ENCODE measurements at places on chromosomes 3 and 15. TPM values are rescaled to one million over a fixed set of nuclear protein-coding genes. Genes with fewer than 3 reads are reported as not detected.

The IMPG2 gene
- total RNA-seq: 0.86 TPM

The SHC4 gene
- 4.2 TPM for total RNA-seq

The MORC1 gene
- total RNA-seq: not detected

The ATP13A5 gene
- not detected for total RNA-seq

The ALG1L2 gene
- not detected for total RNA-seq

The MEX3B gene
- 6.0 TPM for total RNA-seq

The CCDC51 gene
- total RNA-seq: 43.8 TPM

The MED12L gene
- total RNA-seq: 0.09 TPM

The C15orf62 gene
- total RNA-seq: not detected

The FRMD4B gene
- under 0.01 TPM for total RNA-seq

The TNNC1 gene
- total RNA-seq: 0.63 TPM

The PPM1L gene
- 0.69 TPM for total RNA-seq

The THAP10 gene
- total RNA-seq: 1.5 TPM

The DUOXA1 gene
- under 0.01 TPM for total RNA-seq

The TRANK1 gene
- 22.2 TPM for total RNA-seq

The SPINK8 gene
- not detected for total RNA-seq

The ZNF660 gene
- total RNA-seq: 2.1 TPM

The GP5 gene
- total RNA-seq: under 0.01 TPM

The LSAMP gene
- 10.7 TPM for total RNA-seq

The PP2D1 gene
- not detected for total RNA-seq

The CDHR4 gene
- 0.43 TPM for total RNA-seq

The OIP5 gene
- 1.3 TPM for total RNA-seq

The ERICH6 gene
- 0.17 TPM for total RNA-seq

The SERPINI2 gene
- not detected for total RNA-seq

The TIGIT gene
- not detected for total RNA-seq

The PDZRN3 gene
- total RNA-seq: 33.9 TPM

The PAK6 gene
- 0.16 TPM for total RNA-seq

The TNIK gene
- total RNA-seq: 15.1 TPM

The TJP1 gene
- 37.8 TPM for total RNA-seq

The ACP3 gene
- 1.4 TPM for total RNA-seq

The GMPS gene
- total RNA-seq: 32.7 TPM

The KLF13 gene
- 16.1 TPM for total RNA-seq

The PODXL2 gene
- total RNA-seq: 0.79 TPM

The COL6A5 gene
- not detected for total RNA-seq

The PLA2G4B gene
- total RNA-seq: 0.79 TPM

The CORO2B gene
- total RNA-seq: 10.1 TPM

The CAND2 gene
- 5.0 TPM for total RNA-seq

The SCN11A gene
- not detected for total RNA-seq

The THSD4 gene
- 13.9 TPM for total RNA-seq

The C3orf85 gene
- not detected for total RNA-seq

The C3orf70 gene
- 0.34 TPM for total RNA-seq

The ARRDC4 gene
- total RNA-seq: 7.7 TPM

The GPR27 gene
- total RNA-seq: not detected

The CGNL1 gene
- total RNA-seq: 0.16 TPM

The CACNA2D3 gene
- total RNA-seq: not detected

The LRRIQ4 gene
- total RNA-seq: not detected

The UROC1 gene
- total RNA-seq: not detected

The DLEC1 gene
- total RNA-seq: 0.09 TPM

The NR1I2 gene
- under 0.01 TPM for total RNA-seq

The ZNF662 gene
- total RNA-seq: 1.3 TPM

The GRM2 gene
- under 0.01 TPM for total RNA-seq

The RARRES1 gene
- 174 TPM for total RNA-seq

The TTC21A gene
- total RNA-seq: 4.8 TPM

The LDHAL6B gene
- not detected for total RNA-seq

The GABRB3 gene
- 0.16 TPM for total RNA-seq

The GJD2 gene
- total RNA-seq: not detected

The RUBCN gene
- 4.3 TPM for total RNA-seq
